ENCODE measurements at places on chromosomes 6 and 20. TPM values are rescaled to one million over a fixed set of nuclear protein-coding genes. Genes with fewer than 3 reads are reported as not detected.

DNA sequence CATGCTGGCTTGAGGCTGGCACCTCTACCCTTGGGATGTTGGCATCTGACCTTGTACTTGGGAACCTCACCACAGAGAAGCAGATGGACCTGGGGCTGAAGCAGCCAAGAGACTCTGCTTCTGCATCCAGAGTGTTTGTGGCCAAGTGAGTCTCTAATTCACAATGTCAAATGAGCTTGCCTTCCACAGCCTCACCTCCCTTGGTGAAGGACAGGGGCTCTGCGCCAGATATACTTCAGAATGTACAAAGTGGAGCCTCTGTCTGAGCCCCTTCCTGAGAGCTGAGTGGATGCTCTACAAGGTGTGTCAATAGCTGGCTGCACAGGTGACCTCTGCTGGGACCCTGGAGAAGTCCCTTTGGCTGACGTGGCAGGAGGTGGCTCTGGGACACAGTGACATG, 508.9 kb downstream of the CDH26 start:
- no peak for DNase-seq

OR10C1 gene
- not detected for total RNA-seq

GRCh38 chr6:56956491-56956890, 1.6 kb downstream of the BEND6 start:
- no peak for DNase-seq

GRCh38 chr6:73655341-73655917, 1.6 kb upstream of the SLC17A5 start:
- no peak for DNase-seq

ATXN1 gene
- total RNA-seq, result 35.8 TPM

DNA sequence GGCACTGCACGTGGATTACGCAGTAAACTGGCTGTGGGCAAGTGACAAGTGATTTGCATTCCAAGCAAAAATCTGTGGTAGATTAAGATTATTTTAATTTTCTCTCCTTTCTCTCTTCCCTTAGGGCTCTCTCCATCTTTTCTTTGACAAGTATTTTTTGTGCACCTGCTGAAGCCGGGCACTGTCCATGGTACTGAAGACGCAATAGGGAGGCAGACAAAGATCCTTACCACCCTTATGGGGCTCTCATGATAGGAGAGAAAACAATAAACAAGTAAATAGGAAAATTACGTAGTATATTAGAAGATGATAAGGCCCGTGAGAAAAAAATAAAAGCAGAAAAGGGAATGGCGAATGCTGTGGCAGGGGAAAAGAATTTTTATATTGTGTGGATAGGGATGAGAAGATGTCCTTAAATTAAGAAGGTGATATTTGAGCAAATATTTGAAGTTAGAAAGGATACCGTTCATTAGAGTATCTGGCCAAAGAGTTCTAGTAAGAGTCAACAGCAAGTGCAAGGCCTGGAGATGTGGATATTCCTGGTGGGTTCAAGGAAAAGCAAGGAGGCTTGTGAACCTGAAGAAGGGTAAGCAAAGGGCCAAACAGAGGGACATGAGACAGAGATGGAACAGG, 146.0 kb downstream of the LAMP5 start:
- DNase-seq, result peak; percentile 36

GRCh38 chr6:2989332-2990247, 10.1 kb upstream of the NQO2 start:
- DNase-seq, result peak; percentile 47

- DNase-seq, result no peak
Measured at GRCh38 chr6:33339193-33339592, 21.6 kb upstream of the ZBTB22 start.

- no peak for DNase-seq
Measured at GRCh38 chr6:158439255-158439654, 120.6 kb upstream of the TMEM181 start.

DNA sequence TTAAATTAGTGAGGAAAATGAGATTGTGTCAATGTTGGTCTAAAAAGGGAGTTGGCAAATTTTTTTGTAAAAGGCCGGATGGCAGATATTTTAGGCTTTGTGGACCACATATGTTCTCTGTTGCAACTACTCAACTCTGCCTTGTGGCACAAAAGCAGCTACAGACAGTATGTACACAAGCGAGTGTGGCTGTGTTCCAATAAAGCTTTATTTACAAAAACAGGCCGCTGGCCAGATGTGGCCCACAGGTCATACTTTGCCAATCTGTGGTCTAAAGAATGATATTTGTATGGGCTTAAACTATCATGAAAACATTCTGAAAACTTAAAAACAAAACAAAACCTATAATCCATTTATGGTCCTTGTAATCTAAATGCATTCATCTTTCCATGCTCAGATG, 228.3 kb downstream of the CLIC5 start:
- DNase-seq, result no peak

DNA sequence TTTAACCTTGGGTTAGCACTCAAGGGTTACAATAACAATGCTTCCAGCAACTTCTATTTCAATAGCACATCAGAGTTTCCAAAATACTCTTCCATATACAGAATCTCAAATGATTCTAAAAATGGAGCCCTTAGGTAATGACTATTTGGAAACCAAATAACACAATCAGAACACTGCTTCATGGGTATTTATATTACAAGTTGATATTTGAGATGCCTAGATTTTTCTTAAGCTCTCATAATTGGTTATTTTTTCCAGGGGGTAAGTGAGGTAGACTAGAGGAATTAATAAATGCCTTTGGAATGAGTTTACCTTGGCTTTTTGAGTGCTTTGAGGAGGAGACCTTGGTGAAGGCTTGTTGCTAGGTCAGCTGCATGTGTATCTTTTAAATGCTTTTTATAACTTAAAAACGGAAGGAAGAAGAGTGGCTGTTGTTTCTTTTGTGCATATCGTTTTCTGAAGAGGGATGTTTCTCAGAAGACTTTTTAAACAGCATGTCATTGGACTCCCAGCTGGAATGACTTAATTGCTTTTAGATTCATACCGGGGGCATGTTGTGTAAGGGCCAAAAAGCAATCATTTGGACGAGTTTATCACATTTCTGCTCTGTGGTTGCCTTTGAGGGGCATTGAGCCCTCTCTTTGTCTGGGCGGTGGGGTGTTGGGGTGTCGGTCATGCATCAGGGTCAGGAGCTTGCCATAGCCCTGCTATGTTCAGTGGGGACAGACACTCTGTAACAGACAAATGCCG, 186.0 kb downstream of the DTNBP1 start:
- no peak for DNase-seq

C4A gene
- 13.1 TPM for total RNA-seq

DNA sequence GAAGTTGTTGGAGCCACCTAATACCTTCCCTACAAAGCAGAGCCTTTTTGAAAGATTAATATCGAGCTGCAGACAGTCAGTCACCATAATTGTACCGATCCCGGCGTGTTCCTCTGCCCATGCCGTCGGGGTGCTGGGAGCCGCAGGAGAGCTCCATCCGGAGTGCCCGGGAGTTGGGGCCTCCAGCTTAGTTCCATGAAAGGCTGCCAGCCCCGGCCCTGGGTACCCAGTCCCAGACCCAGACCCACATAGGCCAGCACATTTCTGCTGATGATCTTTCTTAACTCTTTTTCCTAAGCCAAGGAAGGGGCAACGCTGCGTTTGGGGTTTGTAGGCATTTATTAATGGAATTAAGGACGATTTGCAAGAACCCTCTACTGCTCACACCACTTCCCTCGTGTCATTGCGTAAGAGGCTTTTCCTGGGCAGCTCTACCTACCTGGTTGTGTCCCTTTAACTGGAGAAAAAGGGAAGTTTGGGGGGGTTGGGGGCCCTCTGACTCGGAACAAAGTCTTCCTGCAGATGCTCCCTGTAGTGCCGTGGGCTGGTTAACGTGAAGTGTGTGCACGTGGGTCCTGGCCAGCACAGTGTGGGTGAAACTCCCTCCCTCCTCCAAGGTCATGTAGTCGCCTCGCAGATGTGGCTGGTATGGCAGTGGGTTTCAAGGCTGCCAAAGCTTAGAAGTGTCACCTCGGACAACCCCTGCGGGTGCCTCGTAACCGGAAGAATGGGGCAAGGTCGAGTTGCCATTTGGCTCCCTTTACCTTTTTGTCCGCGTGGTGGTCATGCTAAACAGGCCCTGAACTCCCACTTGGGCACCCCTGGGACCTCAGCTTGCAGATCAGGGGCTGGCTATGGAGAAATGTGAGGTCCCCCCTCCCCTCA, 54.3 kb upstream of the APCDD1L start:
- DNase-seq, result no peak

MMP24 gene
- total RNA-seq, result 3.4 TPM

- DNase-seq, result no peak
Measured at GRCh38 chr6:100785982-100786381, 95.1 kb downstream of the ASCC3 start.

- DNase-seq, result no peak
Measured at GRCh38 chr20:15446373-15446772, 1109.0 kb upstream of the FLRT3 start.

PFDN4 gene
- total RNA-seq, result 29.6 TPM

DNA sequence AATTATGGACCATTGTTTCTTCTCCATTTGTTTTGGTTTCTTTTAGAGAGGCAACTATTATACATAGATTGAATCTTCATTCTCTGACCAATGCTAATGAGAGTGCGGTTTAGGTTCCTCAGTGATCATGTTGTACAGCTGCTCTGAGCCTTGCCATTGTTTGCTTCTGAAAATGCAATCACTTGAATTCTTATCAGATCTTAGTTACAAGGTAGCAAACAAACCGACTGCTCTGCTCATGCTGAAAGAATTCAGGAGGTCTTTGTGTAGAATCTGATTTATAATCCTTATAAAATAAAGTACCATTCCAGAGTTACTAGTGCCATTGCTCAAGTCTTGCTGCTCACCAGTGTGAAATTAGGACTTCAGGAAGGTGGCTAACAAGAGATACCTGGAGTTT, 569.1 kb upstream of the ID4 start:
- no peak for DNase-seq

SLC24A3 gene
- 1.5 TPM for total RNA-seq

DNA sequence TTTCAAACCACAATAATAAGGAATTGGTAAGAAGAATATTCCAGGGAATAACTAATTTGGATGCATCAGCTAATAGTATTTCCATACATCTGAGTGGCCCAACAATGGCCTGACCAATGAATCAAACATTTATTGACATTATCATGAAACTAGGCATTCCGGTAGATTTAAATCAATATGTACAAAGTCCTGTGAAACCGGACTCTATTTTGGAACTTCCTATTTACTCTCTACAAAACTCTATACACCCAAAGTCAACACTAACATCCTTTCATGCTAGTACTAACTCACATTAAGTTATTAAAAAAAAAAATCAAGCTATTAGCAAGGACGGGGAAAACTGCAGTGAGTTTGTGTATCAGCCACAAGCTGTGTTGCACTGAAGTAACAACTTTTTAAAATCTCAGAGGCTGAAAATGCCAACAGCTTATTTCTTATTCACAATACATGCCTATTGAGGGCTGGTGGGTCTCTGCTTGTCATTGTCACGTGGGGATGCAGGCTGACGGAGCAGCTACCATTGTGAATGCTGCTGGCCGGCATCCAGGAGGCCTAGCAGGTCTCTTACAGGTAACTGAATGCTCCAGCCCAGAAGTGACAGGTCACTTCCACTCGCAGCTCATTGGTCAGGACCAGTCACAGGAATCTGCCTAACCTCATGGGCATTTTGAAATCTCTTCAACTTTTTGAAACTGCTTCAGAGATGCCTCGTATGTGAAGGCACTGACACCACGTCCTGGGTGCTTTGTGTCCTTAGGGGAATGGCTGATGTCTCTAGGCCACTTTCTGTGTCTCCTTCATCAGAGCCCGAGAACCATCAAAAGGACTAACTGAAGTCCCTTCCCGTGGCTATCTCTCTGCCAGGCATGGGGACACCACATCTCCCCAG, 76.3 kb downstream of the SLC22A23 start:
- DNase-seq, result no peak

OR12D3 gene
- total RNA-seq, result not detected

COL9A3 gene
- 81.5 TPM for total RNA-seq

- DNase-seq, result no peak
Measured at GRCh38 chr6:159693894-159694545, 979 bp upstream of the SOD2 start.

GRCh38 chr6:64258752-64259151, 623.1 kb downstream of the PHF3 start:
- no peak for DNase-seq

GRCh38 chr6:9593554-9593953, 821.3 kb downstream of the TFAP2A start:
- DNase-seq, result no peak

SLC22A1 gene
- total RNA-seq, result 3.0 TPM

DNA sequence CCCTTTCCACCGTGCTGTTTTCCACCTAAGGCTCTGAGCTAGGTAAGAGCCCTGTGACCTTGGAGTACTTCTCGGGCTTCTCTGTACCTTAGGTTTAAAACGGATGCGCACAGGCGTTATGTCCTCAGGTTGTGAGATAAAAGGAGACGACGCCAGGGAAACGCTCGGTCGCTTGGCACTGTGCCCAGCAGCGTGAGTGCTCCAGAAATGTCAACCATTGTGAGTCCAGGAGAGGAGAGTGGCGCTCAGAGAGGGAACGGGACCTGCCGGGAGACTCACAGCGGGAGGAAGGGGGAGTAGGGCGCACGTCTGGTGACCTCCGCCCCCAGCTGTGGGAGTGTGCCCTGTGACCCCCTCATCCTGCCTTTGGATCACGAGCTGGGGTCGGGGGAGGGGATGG, 33.8 kb upstream of the SCRT2 start:
- no peak for DNase-seq

GRCh38 chr20:6732851-6733250, 34.6 kb upstream of the BMP2 start:
- DNase-seq, result no peak

RSPH9 gene
- total RNA-seq, result 0.31 TPM

DNA sequence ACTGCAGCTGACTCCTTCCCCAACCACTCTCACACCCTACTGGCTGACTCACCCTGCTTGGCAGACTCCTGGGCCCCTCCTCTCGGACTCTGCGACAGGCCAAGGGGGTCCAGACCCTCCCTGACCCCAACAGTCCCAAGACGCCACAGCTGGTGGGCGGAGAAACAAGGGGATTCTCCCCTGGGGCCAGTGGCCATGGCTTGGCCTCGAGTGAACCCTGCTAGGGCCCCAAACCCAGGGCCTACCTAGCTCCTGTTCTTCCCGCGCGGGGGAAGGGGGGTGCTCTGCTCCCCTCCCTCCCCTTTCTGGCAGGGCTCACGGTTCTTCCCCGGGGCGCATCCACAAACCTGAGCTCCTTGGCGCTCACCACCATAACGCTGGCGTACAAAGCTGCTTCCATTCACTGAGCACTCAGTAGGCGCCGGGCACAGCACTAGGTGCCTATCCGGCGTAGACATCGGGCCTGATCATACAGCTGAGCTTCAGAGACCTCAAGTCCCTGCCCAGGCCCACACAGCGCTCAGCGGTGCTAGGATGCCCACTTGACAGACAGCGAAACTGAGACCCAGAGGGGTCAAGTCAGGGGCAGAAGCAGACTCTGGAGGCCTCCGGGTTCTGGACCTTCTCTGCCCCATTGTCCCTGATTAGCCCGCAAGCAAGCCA, 597 bp downstream of the ADA start:
- DNase-seq, result no peak

TNFRSF6B gene
- total RNA-seq, result not detected

- DNase-seq, result no peak
Measured at GRCh38 chr6:111353912-111354462, 129.0 kb downstream of the REV3L start.

EPB41L1 gene
- 35.6 TPM for total RNA-seq

- no peak for DNase-seq
Measured at GRCh38 chr6:50112981-50113857, 63.5 kb upstream of the DEFB112 start.

GRCh38 chr6:9398767-9399373, 963.5 kb upstream of the SLC35B3 start:
- DNase-seq, result no peak

Measured in progenitor cell of endocrine pancreas (in vitro differentiated cells).